Amniotic stem cell (primary cell): ENCODE measurements at places on chromosomes 5 and 9.

DNA sequence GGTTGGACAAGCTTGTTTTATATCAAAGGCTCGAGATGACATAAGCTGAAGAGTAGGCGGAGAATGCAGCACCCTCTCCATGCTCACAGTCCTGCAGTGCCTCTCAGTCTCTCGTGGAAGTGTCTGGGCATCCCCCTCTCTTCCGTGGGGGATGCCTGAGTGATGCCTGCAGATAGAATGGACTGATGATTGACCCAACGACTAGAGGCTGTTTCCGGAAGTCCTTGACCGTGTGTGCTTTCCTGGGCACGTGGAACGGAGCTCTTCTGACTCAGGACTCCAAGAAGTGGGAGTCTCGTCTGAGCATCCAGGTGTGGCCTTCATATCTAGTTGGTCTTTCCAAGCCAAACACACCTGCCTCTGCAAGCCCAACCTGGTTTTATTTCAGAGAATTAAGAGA is 241.8 kb upstream of the IRX2 start:
- no peak for DNase-seq

GRCh38 chr9:127755061-127756060 is 20.3 kb upstream of the TOR2A start:
- DNase-seq: no peak

DNA sequence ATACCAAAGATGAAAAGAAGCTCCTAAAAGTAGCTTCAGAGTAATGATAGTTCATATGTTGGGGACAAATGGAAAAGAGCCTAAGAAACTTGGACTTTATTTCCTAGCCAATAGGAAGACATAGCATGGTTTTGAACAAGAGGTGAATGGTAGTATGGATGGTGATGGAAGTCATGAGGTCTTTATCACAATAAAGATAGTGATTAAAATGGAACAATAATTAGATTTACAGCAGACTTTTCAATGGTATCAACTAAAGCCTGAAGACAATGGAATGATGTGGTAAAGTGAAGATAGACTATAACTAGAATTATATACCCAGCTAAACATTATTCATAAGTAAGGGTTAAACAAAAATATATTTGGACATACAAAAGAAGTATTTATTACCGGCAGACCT is 131.2 kb downstream of the RAB3C start:
- no peak for DNase-seq

DNA sequence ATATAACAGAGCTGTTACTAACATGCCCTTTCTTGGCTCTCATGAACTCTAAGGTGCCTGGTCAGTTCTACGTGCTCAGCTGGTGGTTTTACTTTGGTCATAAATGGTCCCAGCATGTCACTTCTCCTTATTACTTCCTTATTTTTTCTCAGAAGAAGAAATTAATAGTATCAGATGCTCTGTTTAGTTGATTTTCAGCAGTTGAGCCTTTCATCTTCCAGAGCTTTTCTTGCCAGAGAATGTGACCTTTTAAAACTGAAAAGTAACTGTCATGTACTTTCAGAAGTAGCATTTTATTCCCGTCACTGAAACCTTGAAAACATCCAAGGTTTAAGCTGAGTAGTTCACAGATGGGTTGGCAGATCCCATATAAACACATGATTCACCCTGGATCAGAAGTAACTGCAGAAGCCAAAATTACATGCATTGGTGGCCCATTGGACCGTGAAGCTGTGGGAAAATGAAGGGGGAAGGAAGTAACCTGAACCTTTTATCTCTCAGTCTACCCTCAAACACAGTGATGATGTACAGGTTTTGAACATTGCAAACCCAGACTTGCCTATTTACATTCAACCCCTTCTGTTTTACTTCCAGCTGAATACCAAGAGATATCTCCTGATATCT is 50.5 kb downstream of the HACD4 start:
- DNase-seq: peak; percentile 41

DNA sequence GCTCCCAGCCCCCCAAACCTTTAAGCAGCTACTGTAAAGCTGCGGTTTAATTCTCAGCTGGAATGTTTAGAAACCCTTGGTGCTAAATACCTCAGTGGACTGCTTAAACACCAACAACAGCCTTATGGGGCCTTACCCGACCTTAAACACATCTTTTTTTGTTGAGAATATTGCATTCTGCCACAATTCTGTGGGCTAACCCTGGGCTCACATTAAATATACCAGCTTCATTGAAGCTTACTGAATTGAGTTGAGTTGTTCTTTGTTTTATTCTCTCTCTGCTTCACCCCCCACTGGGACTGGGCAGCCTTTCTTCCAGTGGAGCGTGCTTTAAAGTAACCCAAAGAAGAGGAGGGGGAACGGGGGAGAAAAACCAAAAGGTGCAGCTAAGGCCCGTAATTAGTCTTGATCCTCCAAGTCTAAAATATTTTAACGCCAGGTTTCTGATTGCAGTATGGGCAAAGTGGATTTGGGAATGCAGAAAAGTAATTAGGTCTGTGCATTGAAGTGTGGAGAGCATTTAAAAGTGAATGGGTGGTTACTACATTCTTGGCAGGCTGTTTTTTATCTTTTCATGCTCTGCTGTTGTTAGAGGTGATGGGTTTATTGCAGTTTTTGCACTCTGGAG is 281.2 kb downstream of the NR2F1-AS1 start:
- no peak for DNase-seq

DNA sequence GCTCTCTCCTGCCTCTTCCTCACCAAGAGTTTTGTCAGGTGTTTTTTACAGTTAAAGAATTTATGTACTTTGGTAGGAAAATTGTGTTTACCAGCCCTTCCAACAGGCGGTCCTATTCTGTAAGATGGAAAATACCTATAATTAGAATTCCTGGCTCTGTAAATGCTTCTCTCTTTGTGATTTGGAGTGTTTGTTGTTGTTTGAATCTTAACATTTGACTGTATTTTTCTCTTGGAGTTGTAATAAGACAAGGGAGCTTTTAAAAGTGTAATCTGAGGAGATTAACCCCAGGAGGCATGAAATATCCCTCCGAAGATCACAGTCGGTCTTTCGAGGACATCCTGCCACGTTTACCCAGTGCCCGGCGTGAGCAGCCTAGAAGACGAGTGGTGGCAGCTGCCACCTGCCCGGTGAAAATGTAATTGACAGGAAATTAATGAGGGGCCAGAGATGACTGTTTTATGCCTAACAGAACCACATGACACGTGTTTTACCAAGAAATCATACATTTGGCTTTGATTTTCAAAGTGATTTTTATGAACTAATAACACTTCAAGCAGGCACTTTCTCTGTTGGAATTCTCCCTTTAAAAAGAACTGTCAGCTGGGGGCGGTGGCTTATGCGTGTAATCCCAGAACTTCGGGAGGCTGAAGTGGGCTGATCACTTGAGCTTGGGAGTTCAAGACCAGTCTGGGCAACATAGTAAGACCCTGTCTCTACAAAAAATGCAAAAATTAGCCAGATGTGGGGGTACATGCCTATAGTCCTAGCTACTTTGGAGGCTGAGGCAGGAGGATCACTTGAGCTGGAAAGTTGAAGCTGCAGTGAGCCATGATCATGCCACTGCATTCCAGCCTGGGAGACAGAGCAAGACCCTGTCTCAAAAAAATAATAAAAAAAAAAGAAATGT is 20.0 kb downstream of the ANKRD33B start:
- DNase-seq: no peak

DNA sequence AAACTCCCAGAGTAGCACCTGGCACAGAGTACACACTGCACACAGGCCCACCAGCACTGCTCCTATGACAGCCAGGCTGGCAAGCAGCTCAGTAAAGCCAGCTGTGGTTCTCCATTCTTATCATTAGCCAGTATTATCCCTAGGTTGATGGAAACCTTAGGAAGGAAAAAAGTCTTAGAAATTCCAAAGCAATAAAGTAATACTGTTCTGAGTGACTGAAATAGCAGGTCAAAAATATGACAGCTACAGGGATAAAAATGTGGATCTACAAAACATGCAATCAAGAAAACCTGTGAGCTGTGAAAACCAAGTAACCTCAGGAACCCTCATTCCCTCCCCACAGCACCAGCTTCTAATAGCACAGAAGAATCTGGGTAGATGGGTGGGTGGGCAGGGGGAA is 403.5 kb downstream of the SPOCK1 start:
- DNase-seq: no peak

GRCh38 chr9:129100383-129101169 is 10.0 kb downstream of the CRAT start:
- DNase-seq: no peak

DNA sequence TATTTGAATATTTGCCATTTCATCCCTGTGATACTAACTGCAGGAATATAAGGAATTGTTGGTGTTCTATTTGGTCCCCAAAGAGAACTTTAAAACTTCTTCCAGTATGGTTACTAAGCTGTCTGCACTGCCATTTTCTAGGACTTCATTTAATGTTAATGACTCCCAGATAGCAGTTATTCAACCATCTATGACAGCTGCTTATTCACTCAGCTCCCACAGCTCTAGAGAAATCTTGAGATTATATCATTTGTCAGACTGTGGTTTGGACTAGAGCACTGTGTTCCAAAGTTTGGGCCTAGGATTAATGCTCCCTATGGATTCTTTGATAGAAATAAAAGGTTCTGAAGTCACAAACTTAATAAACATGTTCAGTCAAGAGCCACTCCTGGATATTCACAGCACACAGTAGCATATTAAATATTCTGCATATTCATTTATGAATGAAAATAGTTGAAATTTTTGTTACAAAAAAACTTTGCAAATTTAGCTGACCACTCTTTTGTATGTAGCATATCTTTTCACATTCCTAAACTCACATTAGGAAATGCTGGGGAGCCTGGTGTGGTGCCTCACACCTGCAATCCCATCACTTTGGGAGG is 173.7 kb downstream of the NFIB start:
- no peak for DNase-seq

GRCh38 chr9:78468231-78468630 is 171.3 kb downstream of the PSAT1 start:
- no peak for DNase-seq

DNA sequence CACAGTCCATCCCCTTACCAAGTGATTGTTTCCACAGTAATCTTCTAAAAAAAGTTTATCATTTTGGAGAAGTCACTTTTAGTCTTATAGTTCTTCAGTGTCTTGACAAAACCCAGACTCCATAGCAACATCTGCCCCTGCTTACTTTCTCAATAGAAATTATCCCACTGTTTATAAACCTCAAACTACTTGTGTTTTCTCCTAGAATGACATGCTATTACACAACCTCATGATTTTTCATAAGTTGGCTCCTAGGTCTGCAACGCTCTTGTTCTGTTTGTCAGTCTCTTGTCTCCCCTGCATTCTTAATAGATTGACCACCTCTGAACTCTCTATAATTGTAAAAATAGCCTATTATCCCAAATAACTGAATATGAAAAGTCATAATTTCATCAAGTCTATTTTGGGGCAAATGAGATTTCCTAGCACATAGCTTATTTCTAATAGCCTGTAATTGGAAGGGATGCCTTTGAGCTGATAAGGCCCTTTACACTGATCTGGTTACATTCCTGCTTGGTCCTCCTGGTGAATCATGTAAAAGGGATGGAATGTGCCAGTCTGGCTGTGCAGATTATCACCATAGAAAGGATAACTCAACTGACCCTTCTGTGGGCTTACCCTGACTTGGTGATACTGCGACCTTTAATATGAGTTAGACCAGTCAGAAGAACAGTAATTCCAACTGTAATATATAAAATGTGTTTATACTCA is 69.6 kb downstream of the CHSY3 start:
- DNase-seq: peak; percentile 27

- no peak for DNase-seq
Measured at GRCh38 chr5:178527458-178528307, 62.5 kb downstream of the COL23A1 start.

DNA sequence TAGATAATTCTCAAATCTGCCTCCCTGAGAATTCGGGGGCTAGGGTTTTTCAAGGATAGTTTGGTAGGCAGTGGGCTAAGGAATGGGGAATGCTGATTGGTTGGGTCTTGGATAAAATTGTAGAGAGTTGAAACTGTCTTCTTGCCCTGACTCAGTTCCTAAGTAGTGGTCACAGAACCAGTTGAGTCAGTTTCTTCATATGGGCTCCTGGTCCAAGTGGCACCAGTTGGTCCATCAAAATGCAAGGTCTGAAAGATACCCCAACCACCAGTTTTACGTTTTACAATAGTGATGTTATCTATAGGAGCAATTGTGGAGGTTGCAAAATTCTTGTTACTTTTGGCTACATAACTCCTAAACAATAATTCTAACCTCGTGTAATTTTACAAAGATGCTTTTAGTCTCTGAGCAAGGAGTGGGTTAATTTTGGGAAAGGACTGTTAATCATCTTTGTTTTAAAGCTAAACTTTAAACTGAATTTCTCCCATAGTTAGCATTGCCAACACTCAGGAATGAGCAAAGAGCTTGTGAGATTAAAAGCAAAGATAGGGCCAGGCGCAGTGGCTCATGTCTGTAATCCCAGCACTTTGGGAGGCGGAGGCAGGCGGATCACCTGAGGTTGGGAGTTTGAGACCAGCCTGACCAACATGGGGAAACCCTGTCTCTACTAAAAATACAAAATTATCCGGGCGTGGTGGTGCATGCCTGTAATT is 7.7 kb downstream of the CDK7 start:
- DNase-seq: no peak

GRCh38 chr9:133113949-133114885 is 6.8 kb downstream of the RALGDS start:
- no peak for DNase-seq

DNA sequence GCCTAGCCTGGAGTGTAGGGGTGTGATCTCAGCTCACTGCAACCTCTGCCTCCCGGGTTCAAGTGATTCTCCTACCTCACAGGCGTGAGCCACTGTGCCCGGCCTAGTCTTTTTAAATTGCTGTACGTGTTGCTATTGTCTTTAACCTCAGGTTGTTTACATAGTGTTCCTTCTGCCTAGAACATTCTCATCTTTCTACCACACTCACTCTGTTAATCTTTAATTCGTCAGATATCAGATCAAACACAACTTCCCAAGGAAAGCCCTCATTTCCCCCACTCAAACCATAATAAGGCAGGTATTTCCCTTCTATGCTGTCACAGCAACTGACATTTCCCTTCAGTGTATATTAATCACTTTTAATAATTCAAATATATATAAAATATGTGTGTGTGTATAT is 1310.0 kb upstream of the C9orf72 start:
- no peak for DNase-seq

DNA sequence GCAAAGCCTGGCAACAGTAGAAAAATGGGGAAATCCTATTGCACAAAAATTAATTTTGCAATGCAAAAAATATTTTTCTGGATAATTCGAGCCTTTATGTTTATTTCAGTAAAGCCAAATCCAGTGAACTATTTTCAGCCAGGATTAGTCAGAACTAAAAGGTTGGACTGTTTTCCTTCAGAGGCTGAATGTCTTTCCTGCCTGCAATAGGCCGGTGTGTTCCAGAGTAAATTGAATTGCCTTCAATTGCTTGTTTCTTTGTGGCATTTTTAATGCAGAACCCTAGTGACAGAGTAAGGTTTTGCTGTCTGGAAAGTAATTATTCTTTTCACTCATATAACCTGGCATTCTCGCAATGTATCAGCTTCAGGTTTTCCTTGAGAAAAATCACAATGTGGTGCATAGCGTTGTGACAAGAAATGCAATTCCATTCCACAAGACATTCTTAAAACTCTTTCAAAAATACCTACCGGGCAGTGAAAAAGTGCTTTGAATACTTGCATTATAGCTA is 183.7 kb downstream of the GLIS3 start:
- DNase-seq: peak; percentile 16

GRCh38 chr5:151483647-151484046 is 36.2 kb downstream of the SLC36A1 start:
- DNase-seq: no peak

- DNase-seq: no peak
Measured at GRCh38 chr5:176653401-176654385, 6.4 kb downstream of the TSPAN17 start.
